ENCODE measurements at places on chromosomes 2 and 18. TPM values are rescaled to one million over a fixed set of nuclear protein-coding genes. Genes with fewer than 3 reads are reported as not detected.

PJVK gene
- 1.5 TPM for total RNA-seq

SNRNP27 gene
- total RNA-seq, result 58.1 TPM

SOX11 gene
- not detected for total RNA-seq

SLC23A3 gene
- 2.8 TPM for total RNA-seq

TNFAIP6 gene
- not detected for total RNA-seq

HOXD12 gene
- total RNA-seq, result not detected

SERPINB2 gene
- total RNA-seq, result not detected

FEV gene
- not detected for total RNA-seq

FOXI3 gene
- total RNA-seq, result not detected

CTAGE1 gene
- total RNA-seq, result not detected

IL37 gene
- not detected for total RNA-seq

ARHGAP15 gene
- total RNA-seq, result 197 TPM

GRCh38 chr2:69017080-69017479 lies 4.1 kb downstream of the ANTXR1 start:
- DNase-seq, result no peak

- DNase-seq, result peak; percentile 68
These were observed 20.2 kb downstream of the IL18RAP start for GRCh38 chr2:102442967-102443828.

- no peak for DNase-seq
These were observed 633 bp downstream of the KIAA1328 start for GRCh38 chr18:36829362-36830157.

DNA sequence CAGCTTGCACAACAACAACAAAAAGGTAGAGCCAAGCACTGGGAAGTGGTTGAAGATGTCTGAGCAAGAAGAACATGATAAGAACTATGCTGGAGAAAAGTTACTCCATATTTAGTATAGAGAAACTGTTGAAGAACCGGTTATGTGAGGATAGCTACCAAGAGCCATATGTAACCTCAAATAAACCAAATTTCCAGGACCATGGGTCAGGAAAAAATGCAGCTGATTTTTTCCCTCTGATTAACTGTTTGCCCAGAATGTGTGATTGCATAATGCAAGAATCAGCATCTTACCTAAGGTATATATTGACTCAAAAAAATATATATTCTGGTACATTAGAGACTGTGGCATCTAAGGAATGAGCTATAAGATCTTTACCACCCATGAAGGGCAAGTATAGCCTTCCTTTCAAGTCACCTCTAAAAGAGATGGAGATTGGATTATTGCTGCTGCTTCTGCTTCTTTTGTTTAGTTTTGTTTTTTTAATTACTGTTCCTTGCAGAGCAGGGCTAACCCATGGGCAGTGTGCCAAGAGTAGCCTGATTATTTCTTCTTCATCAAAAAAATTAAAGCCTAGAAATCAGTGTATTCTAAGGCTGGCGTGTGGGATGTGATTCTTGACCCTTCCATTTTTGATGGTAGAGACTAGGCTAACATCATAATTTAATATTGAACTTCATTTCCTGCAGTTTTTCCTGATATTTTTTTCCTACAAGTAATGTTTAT lies 76.9 kb upstream of the MAP3K20 start:
- no peak for DNase-seq

- DNase-seq, result no peak
These were observed 172.2 kb downstream of the TMEM247 start for GRCh38 chr2:46651363-46652099.

- no peak for DNase-seq
These were observed 18.3 kb downstream of the ARHGEF33 start for GRCh38 chr2:38907743-38908562.

DNA sequence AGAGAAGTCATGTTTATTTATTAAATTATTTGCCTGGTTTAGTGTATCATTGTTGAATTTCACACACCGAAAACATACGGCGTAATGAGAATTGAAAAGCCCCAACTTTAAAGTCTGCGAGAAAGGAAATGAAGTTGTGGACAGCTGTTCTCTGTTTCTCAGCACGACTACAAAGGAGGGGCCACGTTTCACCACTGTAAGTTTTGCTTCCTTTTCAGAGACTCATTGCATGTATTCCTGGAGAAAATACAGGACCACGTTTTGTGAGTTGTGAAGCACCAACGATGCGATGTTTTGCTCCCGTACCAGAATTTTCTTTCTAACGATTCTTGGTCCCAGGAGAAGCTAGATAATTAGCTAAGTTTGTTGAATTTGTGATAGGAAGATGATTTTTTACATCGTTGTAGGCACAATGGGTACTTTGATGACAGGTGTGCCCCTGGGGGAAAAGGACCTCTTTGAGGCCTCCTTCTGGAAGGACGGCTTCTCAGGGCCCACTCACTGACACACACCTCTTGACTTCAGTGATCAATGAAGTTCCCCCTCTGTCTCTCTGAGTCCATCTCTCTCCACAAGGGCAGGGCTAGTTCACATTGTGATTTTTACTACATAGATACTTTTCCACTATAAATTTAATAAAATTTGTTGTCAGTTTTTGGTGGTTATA lies 23.7 kb upstream of the ACKR3 start:
- peak; percentile 55 for DNase-seq

DNA sequence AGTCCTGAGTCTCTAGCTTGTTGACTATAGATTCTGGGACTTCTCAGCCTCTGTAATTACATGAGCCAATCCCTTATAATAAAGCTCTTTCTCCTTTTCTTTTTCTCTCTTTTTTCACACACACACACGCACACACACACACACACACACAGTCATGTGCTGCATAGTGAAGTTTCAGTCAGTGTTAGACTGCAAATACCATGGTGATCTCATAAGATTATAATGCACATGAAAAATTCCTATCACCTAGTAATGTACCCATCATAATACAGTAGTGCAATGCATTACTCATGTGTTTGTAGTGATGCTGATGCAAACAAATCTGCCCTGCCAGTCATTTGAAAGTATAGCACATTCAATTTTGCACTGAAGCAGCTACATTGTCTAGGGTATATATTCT lies 558.2 kb downstream of the SUCLG1 start:
- DNase-seq, result no peak

GRCh38 chr2:58939388-58939787 lies 698.3 kb upstream of the FANCL start:
- DNase-seq, result no peak

DNA sequence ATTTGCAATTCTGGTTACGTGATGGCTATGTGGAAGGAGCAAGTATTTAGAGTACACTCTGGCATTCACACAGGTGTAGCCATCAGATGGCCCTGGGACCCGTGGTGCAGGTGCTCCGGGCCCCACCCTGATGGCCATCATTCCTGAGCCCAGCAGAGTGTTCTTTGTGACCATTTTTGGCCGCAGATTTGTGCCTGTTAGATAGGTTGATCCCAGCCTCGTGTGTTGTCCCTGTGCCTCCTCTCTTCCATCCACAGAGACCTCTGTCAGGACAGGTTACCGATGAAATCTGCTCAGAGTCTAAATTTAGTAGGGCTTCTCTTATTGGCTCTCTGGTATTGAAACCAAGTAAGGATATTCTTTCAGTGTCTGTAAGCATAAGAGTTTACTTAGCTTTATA lies 33.9 kb downstream of the MAPRE2 start:
- no peak for DNase-seq

- DNase-seq, result peak; percentile 37
These were observed 9.7 kb upstream of the OTOS start for GRCh38 chr2:240149943-240150784.

DNA sequence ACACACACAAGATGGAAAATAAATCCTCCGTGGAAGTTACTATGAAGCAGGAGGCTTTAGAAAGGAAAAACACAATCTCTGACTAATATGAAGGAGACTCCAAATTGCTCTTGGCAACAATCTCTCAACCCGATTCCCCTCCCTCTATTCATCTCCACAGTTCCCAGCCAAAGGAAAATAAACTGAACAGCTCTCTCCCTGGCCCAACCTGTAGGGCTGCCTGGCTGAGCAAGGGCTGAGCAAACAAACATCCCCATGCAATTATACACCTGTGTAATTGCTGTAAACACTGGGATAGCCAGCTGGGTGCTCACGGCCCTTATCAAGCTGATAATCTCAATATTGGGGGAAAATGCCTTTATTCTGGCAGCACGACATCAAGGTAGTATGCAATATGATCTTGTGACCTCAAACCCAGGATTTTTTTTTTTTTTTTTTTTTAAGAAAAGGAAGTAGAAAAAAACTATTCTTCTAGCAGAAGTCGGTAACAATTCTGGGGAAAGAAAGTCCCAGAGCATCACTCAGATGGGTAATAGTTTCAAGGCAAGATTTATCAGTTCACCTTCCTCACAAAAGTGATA lies 203.3 kb upstream of the SMAD2 start:
- no peak for DNase-seq

- DNase-seq, result no peak
These were observed 113.2 kb downstream of the ACKR3 start for GRCh38 chr2:236682651-236683422.

GRCh38 chr2:25276569-25277465 lies 64.9 kb downstream of the DNMT3A start:
- DNase-seq, result peak; percentile 74

GRCh38 chr18:23108496-23108895 lies 26.8 kb upstream of the CABLES1 start:
- DNase-seq, result no peak

GRCh38 chr2:120820263-120820952 lies 84.7 kb downstream of the GLI2 start:
- no peak for DNase-seq

DNA sequence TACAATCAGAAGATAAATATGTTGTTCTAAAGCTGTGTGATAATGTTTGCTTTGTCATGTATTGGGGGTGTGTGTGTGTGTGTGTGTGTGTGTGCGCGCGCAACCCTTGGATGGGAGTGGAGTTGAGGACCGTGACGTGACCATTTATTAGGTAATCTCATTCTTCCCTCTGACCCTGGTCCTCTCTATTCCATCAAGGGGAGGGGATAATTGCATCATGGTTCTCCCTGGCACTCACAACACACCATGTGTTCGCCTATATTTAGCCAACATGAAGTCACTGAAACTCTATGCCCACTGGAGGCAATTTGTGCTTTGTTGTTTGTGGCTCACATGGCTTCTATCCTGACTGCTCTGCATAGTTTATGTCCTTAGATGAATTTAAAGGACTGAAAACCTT lies 79.8 kb upstream of the LRPPRC start:
- DNase-seq, result no peak

DNA sequence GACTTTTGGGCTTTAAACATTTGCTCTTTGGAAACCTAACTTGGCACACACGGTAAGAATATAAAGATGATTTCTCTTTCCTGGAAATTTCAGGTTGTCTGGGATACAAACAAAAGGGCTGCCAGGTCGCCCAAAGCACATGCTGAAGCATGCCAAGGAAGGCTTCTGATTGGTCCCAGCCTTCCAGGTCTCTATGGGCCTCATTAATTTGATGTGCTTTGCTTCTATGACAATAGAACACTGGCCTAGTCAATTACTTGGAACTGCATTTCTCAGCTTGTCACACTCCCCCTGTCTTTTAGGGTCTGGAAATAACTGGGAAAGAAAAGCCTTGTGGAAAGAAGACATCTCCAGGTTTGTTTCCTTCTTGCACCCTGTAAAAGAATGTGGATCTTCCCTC lies 228.9 kb downstream of the ADCYAP1 start:
- no peak for DNase-seq
